ENCODE measurements at places on chromosomes 6 and 20.

- peak; percentile 96 for DNase-seq
These were observed 34.2 kb downstream of the NHSL1 start for GRCh38 chr6:138465007-138465645.

- no peak for DNase-seq
These were observed 26.9 kb upstream of the MAPRE1 start for GRCh38 chr20:32792731-32793458.

DNA sequence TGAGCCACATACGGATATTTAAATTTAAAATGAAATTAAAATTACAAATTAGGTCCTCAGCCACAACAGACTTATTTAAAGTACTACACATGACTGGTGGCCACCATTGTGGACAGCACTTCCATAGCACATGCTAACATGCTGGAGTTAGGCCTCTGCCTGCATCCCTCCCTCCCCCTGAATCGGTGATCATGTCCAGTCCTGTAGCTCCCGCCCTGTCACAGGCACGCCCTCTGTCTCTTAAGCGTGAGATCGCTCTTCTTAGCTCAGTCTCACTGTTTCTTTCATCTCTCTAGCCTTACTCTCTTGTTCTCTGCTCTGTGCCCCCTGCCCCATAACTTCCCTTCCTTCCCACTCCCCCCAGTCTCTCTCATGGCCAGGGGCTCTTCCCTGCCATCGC lies 28.9 kb downstream of the ELMO2 start:
- DNase-seq: no peak

- no peak for DNase-seq
These were observed 87.1 kb downstream of the SOX4 start for GRCh38 chr6:21680611-21681010.

- DNase-seq: no peak
These were observed 123.1 kb downstream of the RPS12 start for GRCh38 chr6:132937466-132937906.

- DNase-seq: peak; percentile 49
These were observed 69.0 kb upstream of the CITED2 start for GRCh38 chr6:139443231-139444112.

DNA sequence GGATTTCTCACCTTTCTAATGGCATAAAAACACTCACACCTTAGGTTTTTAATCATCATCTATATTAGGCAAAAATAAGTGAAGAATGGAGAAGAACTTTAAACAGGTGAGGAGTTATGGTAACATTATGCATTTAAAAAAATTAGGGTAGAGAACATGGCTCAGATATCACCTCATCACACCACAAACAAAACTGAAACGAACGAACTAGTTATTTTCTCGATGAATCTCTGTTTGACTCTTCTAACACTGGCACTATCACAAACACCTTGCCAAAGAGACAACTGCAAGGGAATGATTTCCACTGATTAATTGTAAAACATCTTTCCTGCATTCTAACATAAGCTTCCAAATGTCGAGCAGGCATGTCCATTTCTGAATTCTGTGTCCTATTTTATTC lies 286.1 kb upstream of the GJE1 start:
- no peak for DNase-seq

- DNase-seq: no peak
These were observed 37.4 kb downstream of the HIVEP2 start for GRCh38 chr6:142907544-142907943.

GRCh38 chr20:19828232-19828631 lies 70.2 kb downstream of the RIN2 start:
- DNase-seq: peak; percentile 19

DNA sequence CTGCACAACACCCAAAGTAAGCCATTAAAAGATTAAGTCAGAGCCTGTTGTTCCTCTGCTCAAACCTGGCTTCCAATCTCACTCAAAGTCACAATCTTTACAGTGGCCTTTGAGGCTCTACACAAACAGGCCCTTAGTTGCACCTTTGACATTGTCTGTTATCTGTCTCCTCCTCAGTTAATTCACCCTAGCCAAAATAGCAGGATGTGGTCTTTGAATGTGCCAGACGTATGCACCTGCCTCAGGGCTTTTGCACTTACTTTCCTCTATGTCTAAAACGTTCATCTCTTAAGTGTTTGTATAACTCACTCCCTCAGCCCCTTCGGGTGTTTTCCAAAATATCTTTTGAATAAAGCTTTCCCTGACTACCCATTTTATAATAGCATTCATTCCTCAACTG lies 107.7 kb downstream of the EYA4 start:
- DNase-seq: no peak

DNA sequence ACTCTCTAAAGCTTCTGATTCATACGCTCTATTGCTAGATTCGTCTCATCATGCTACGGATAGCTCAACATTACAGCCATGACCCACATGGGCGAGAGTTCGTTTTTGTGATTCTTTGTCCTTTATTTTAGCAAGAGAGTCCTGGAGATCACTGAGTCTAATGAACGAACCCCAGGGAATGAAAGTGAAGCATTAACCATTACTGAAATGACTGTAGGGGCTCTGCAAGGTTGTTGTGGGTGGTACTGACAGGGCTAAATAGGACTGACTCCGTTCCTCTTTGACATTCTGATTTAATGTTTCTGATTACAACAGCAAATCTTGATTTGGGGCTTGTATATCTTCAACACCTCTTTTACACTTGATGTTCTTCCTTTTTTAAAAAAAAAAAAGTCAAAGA lies 13.7 kb upstream of the RTF2 start:
- no peak for DNase-seq

- DNase-seq: no peak
These were observed 160.2 kb downstream of the BTBD3 start for GRCh38 chr20:12077875-12078274.

DNA sequence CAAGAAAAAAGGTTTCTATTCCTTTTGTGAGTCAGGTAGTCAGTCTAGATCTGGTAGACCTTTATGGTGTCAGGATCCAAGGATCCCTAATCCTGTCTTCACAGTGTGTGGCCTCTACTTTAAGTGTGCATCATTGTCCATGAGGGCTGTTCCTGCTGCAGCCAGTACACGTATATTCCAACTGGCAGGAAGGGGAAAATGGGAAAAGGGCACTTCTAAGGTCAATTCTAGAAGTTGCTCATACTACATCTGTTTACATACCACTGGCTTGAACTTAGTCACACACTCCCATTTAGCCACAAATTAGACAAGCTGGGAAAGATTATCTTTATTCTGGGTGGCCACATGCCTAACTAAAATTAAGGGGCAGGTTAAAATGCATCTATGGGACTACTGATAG lies 9.7 kb upstream of the MMS22L start:
- peak; percentile 7 for DNase-seq

- DNase-seq: peak; percentile 41
These were observed 46.3 kb downstream of the GOPC start for GRCh38 chr6:117555882-117556498.

DNA sequence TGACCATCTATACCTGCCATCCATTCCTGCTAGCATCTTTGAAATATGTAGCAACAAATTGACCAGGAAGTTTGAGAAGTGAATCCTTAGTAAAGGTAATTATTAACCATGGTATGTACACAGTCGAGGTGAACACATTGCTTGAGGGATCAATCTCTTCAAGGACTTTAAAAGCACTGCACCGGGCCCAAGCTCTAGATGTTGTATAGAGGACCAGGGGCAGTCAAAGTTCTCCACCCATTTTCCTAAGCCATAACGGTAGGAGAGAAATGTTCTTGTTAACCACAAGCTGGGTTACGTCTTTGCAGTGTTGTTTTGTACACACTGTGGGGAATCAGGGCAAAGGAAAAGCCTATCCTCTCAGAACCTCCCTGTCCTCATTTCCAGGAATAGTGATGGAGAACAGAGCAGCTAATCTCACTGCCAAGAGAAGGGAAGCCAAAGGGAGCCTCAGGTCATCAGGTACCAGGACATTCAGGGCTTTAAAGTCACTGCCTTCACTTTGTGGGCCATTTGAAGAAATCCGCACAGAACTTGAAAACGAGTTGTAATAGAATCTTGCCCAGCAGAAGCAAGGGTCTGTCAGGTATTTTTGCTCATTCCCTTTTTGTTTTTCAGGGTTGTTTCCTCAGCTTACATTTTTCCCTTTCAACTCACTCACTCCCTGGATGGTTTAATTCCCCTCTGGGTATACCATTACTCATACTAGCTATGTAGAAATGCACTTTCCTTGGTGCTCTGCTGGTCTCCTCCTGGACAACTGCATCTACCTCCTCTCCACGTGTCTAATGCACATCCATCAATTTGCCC lies 5.3 kb upstream of the PM20D2 start:
- DNase-seq: peak; percentile 34

GRCh38 chr6:72976484-72976883 lies 248.8 kb downstream of the KHDC1L start:
- no peak for DNase-seq

DNA sequence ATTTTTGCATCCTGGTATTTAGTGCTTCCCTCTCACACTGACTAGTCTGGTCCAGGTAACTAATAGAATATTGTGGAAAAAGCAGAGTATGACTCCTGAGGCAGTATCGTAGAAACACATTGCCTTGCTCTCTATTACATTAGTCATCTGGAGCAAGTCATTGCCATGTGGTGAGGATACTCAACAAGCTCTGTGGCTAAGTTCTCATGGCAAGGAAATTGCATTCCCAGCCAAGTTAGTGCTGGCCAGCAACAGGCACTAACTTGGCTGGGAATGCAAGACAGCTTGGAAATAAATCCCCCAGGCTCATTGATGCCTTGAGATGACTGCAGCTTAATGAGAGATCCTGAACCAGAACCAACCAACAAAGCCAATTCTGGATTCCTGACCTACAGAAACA lies 39.7 kb upstream of the HTR1B start:
- DNase-seq: no peak

GRCh38 chr6:15145821-15146220 lies 100.0 kb upstream of the JARID2 start:
- DNase-seq: no peak

GRCh38 chr6:125310994-125311649 lies 9.4 kb upstream of the HDDC2 start:
- peak; percentile 62 for DNase-seq

DNA sequence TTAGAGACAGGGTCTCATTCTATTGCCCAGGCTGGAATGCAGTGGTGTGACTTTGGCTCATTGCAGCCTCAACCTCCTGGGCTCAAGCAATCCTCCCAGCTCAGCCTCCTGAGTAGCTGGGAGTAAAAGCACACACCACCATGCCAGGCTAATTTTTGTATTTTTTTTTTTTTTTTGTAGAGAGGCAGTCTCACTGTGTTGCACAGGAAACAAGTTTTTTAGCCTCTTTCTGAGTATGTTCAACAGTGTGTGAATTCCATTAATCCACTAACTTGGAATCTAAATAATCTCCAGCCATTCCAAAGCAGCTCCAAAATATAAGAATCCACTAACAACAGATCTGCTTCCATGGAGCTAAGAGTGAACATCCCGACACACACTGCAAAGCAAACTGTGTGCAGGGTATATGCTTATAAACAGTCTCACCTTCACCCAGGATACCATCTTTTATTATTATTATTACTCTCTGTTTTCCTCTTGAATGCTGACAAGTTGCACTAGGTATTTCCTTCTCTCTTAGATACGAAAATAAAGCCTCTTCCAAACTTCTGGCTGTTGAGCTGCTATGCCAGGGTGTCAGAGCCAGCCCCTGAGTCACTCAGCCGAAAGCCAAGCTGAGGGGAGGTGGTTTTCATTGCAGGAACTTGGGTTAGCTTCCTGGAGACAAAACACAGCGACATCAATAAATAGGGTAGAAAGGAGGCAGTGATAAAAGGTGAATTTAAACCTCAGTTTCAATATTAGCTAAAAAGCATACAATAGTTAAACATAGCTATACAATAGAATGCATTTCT lies 264.9 kb downstream of the HIVEP2 start:
- DNase-seq: no peak

DNA sequence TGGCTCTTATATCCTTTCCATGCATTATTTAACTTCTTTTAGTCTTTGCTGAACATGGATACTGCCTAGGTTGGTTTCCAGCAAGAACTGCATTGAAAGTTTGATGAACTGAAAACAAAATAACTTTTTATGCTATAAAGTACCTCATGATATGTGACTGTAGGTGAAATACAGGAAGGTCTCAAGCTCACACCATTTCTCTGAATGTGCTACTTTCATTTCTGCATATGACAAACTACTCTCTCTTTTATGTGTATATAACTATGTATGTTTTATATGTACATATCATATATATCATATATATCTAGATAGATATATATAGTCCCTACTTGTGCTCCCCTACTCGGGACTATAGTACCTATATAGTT lies 65.9 kb downstream of the AIG1 start:
- DNase-seq: no peak

DNA sequence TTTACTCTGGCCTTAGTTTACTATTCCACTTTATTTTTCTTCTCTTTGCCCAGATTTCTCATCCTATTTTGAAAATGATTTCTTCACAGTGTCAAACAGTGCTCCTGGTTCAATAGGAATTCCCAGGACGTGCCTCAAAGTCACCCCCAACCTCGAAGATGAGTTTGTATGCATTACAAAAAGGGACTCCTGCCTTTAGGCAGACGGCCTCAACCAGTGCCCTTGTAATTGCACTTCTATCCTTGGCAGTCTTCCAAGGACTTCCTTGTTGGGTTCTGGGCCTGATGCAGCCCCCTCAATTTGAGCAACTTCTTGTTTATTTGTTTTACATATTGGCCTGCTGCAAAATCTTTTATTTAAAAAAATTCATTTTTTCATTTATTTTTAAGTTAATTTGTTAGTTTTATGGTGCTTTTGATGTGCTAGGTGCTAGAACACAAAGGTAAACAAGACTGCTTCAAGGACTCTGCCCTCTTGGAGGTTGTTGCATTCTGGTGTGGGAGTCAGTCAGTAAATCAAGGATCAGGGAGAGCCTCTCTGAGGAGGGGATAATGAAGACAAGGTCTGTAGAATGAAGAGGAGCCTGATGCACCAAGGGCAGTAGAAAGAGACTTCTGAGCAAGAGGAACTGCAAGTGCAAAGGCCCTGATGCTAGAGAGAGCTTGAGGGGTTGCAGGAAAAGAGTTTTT lies 181.5 kb upstream of the LAMP5 start:
- no peak for DNase-seq

GRCh38 chr20:59765599-59766177 lies 161.3 kb downstream of the PHACTR3 start:
- peak; percentile 21 for DNase-seq

DNA sequence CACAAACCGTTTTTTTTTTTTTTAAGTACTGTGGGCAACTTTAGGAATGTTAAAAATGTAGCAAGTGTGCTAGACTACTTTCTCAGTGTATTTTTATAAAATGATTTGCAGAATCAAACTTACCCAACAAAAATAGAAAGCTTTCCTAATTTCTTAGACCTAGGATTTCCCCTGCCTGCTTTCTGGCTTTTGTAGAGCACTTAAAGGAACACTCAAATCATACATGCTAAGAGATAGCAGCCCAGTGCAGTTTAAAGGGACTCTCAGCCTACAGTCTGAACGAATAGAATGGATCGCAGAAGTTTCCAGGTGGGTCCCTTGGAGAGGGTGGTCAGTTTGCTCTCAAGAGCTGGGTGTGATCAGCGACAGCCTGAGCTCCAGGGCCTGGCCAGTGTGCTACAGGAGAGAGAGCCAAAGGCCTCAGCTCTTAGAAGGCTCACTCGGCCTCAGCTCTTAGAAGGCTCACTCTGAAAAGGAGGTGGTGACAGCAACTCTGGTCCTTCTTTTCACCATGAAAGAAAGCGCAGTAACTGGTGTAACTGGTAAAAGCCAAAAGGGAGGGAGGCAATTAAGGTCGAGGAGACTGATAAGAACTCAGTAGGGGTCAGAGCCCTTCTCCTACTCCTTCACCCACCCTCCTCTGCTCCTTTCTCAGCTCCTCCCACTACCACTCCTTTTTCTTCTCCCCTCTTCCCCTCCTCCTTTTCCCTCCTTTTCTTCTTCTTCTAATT lies 142.4 kb downstream of the ZFP64 start:
- DNase-seq: peak; percentile 28
